ENCODE measurements at places on chromosomes 11 and 22.

DNA sequence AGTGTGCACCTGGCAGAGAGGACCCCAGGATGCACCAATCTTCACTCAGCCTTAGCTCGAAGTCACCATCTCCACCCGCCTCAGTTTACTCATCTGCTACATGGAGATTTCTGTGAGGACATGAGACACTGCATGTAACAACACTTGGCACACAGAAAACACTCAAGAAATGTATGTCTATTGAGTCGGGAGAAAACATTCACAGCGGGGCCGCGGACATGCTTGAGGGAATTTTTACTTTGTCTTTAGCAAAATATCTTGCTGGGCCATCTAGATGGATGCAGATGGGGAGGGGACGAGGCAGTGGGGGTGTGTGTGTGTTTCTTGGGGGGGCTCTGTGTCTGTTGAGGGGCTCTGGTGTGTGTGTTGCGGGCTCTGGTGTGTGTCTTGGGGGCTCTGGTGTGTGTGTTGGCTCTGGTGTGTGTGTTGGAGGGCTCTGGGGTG, 28.4 kb upstream of the RFPL3 start:
- DNase-seq: no peak

- peak; percentile 56 for DNase-seq
Measured at GRCh38 chr11:14537134-14537599, 17.0 kb upstream of the PSMA1 start.

DNA sequence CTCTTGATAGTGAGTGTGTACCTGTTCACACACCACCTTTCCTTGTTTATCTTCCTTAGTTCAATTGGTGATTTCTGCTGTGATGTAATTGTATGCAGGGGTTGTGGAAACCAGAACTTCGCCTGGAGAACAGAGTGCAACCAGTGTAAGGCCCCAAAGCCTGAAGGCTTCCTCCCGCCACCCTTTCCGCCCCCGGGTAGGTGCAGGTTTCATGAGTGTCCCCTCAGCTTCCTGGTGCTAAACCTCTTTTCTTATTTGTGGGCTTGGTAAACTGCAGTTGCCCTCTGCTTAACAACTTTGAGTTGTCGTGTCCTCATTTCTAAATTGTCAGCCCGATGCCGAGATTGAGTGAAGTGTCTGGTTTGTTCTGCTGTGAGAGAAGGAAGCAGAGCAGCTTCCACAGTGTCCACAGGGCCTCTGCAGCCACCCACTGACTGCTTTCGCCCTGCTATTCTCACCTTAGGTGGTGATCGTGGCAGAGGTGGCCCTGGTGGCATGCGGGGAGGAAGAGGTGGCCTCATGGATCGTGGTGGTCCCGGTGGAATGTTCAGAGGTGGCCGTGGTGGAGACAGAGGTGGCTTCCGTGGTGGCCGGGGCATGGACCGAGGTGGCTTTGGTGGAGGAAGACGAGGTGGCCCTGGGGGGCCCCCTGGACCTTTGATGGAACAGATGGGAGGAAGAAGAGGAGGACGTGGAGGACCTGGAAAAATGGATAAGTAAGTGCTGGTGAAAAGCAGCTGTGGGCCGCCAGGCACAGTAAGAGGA, 7.1 kb upstream of the GAS2L1 start:
- no peak for DNase-seq

DNA sequence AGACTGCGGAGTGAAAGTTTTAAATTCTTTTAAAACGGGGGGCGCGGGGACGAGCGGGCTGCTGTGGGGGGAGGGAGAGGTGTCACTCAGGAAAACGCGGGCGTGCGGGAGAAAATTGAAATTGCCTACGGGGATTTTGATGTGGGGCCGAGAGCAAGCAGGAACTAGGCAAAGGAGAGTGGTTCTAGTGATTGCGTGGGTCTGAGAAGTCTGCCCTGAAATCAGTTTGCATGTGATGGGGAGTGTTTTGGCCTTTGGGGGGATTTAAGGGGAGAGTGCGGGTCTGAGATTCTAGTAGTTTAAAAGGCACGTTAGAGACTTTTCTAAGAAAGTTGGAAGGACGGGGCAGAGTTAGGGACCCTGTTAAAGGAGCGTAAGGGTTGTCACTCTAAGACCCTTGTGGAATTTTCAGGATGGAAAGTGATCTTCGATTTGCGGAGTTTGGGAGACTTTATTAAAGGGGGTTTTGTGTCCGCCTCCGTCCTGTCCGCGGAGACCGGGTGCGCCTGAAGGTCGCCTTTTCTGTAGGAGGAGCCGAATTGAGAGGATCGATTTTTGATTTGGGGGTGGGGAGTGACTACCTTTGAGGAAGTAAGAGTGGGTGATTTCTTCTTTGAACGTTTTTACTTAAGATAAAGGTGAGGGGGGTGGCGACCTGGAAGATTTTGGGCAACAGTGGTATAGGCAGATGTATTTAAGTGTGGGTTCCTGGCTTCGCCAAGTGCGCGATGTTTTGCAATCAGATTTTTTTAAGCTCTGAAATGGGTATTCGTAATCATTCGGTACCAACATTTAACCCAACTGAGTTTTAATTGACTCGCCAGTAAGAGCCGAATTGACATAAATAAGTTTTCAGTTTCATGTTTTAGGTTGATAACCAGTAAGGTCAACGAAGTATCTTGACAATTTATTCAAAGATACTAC, 1.1 kb downstream of the EED start:
- DNase-seq: peak; percentile 34

DNA sequence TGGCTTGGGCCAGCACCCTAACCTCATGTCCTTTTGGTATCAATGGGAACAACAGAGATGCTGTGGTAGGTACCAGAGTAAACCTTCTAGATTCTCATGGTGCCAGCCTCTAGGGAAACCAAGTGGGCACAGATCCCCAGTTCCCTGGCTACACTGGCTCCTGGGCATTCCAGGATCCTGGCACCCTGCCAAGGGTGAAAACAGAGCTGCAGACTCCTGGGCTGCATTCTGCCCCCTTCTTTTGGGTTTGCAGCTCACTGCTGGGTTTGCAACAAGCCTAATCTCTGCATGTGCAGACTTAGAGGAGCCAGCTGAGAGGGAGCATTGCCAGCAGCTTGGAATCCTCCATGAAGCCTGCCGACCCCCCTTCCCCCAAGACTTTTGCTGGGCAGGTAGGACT, 30.6 kb downstream of the PRDM11 start:
- no peak for DNase-seq

DNA sequence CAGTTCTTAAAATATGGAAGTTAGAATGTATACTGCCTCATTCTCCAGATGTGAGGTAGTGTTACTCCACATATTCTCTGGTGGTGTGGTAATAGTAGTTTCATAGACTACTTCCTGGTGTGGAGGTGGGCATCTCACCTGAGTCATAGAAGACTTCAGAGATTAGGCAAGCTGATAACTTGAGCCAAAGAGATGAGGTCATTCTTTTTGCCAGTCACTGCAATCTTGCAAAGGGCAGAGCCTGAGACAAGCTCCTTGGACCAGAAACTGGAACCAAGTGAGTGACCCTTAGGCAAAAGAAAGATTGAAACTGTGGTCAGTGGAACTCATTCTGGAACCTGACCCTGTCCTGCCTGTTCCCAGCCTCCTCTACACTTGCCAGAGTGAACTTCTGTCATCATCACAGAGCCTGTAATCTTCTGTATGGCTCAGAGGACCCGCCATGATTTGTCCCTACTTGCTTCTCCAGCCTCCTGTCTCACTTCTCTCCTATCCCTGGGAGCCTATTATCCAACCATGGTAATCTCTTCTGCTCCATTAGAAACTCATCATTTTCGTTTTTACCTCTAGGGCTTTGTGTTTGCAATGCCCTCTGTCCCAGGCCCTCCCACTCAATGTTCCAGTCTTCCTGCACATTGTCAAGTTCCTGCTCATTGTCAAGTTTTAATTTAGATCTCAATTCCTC, 10.6 kb upstream of the CCDC83 start:
- no peak for DNase-seq
